CD8-positive, alpha-beta memory T cell (primary cell): ENCODE measurements at places on chromosomes 11 and 22. TPM values are rescaled to one million over a fixed set of nuclear protein-coding genes. Genes with fewer than 3 reads are reported as not detected.

Gene PRR33
- total RNA-seq: not detected

GRCh38 chr11:120310870-120311269 is 14.2 kb upstream of the TLCD5 start:
- DNase-seq: no peak

- DNase-seq: no peak
Observed at GRCh38 chr11:100675115-100675650, 11.9 kb upstream of the ARHGAP42 start.

GRCh38 chr11:81966340-81966739 is 767.3 kb downstream of the FAM181B start:
- DNase-seq: no peak

DNA sequence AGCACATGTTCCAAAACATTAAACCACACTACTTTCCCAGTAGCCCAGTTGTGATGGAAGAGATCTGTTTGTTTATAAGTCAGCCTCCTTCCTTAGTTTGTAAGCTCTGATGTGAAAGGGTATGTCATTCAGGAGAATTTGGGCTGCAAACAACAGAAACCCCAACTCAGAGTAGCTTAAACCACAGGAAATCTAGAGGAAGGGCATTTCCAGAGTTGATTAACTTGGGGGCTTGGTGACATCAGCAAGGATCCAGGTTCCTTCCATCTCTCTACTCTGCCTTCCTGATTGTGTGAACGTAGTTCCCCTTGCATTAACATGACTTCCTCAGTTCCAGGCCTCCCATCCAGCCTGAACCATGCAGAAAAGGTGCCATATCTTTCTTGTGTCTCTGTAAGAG is 6.5 kb upstream of the FJX1 start:
- DNase-seq: no peak
